ENCODE measurements at places on chromosomes 3 and 15. TPM values are rescaled to one million over a fixed set of nuclear protein-coding genes. Genes with fewer than 3 reads are reported as not detected.

Gene GOLGA8T
- total RNA-seq = not detected

Gene EFHB
- total RNA-seq = 0.76 TPM

- no peak overlapping the region for H3K27ac ChIP-seq
- no peak for DNase-seq
- H3K36me3 ChIP-seq = peaks cover 4% of the 10 kb centered on the region
- peaks cover 7% of the 10 kb centered on the region for H3K4me1 ChIP-seq
- H3K4me3 ChIP-seq = no peak overlapping the region
These were observed 125.4 kb downstream of the FMN1 start for GRCh38 chr15:33069161-33069560.

Gene CHRNA7
- 19.1 TPM for total RNA-seq

DNA sequence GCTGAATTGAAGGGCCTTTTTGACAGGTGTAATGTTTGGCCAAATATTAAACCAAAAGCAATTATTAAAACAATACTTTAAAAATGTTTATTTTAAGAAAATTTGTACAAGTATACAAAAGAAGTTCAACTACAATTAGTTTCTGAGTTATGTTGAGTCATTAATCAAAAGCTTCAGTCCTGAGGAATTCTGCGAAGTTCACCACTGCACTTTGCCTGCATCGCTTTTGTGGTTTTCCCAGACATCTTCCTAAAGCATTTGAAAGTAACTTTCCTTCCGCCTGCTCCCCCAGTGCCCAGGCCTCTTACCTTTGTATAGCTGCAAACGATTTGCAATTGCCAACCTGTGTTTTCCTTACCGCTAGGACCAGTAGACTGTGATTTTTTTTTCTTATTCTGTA is 69.5 kb downstream of the KCNAB1 start:
- DNase-seq = no peak
- H3K4me1 ChIP-seq = no peaks in the 10 kb centered on the region
- no peak overlapping the region for H3K4me3 ChIP-seq

- no peak overlapping the region for H3K4me3 ChIP-seq
- H3K27me3 ChIP-seq = no peaks in the 10 kb centered on the region
- H3K4me1 ChIP-seq = peaks cover 2% of the 10 kb centered on the region
These were observed 36.4 kb upstream of the COPB2 start for GRCh38 chr3:139425745-139426400.

GRCh38 chr15:77617476-77618230 is 15.1 kb downstream of the LINGO1 start:
- peaks cover 5% of the 10 kb centered on the region for H3K36me3 ChIP-seq
- H3K4me1 ChIP-seq = peaks cover 2% of the 10 kb centered on the region
- peaks cover 13% of the 10 kb centered on the region for H3K27me3 ChIP-seq
- no peak overlapping the region for H3K4me3 ChIP-seq
- no peak overlapping the region for H3K27ac ChIP-seq
- DNase-seq = no peak

Gene PLA2G4E
- total RNA-seq = 1.0 TPM

Gene GABRA5
- 1.1 TPM for total RNA-seq

Gene CDCP1
- total RNA-seq = 0.71 TPM
